Glutamatergic neuron (in vitro differentiated cells): ENCODE measurements at places on chromosomes 2 and 18. TPM values are rescaled to one million over a fixed set of nuclear protein-coding genes. Genes with fewer than 3 reads are reported as not detected.

GRCh38 chr2:218320704-218321336 lies 28.5 kb upstream of the TMBIM1 start:
- no peak overlapping the region for H3K27ac ChIP-seq
- H3K27me3 ChIP-seq: peaks cover 7% of the 10 kb centered on the region
- no peak overlapping the region for H3K4me3 ChIP-seq
- DNase-seq: no peak

DNA sequence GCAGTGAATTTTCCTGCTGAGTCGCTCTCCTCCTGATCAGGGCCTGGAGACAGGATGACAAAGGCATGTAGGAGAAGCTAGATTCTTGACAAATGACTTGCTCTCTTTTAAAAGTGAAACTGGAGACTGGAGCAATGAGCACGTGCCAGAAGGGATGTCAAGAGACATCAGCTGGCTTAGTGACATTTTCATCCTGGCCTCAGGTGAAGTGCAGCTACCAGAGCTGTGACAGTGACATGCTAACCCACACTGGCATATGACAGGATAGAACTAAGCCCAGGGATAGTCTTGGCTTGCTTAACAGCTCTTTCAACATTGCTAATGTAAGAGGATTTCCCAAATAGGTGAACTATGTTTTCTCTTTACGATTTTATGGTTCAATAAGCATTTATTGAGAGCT lies 757.5 kb upstream of the DDX18 start:
- DNase-seq: no peak
- peaks cover 5% of the 10 kb centered on the region for H3K27me3 ChIP-seq
- H3K36me3 ChIP-seq: no peaks in the 10 kb centered on the region
- no peak overlapping the region for H3K4me3 ChIP-seq
- no peak overlapping the region for H3K27ac ChIP-seq
- peaks cover 9% of the 10 kb centered on the region for H3K4me1 ChIP-seq

GRCh38 chr2:61247204-61247812 lies 85.3 kb downstream of the C2orf74 start:
- H3K36me3 ChIP-seq: no peaks in the 10 kb centered on the region
- H3K4me3 ChIP-seq: no peak overlapping the region
- DNase-seq: no peak
- H3K4me1 ChIP-seq: peaks cover 3% of the 10 kb centered on the region
- H3K27ac ChIP-seq: no peak overlapping the region

GRCh38 chr18:37536656-37537055 lies 28.9 kb downstream of the CELF4 start:
- H3K36me3 ChIP-seq: no peaks in the 10 kb centered on the region
- no peak overlapping the region for H3K4me3 ChIP-seq
- H3K27ac ChIP-seq: no peak overlapping the region
- DNase-seq: no peak

GRCh38 chr2:206832873-206833272 lies 67.5 kb downstream of the FASTKD2 start:
- no peak for DNase-seq
- H3K4me1 ChIP-seq: peaks cover 3% of the 10 kb centered on the region
- no peak overlapping the region for H3K4me3 ChIP-seq
- no peak overlapping the region for H3K27ac ChIP-seq

DYNAP gene
- total RNA-seq: not detected

- H3K27ac ChIP-seq: no peak overlapping the region
- H3K4me3 ChIP-seq: no peak overlapping the region
- DNase-seq: peak; percentile 40
- H3K27me3 ChIP-seq: no peaks in the 10 kb centered on the region
- H3K36me3 ChIP-seq: no peaks in the 10 kb centered on the region
Measured at GRCh38 chr2:175366815-175367214, 185.3 kb upstream of the ATP5MC3 start.

DSC3 gene
- total RNA-seq: 0.47 TPM

HRH4 gene
- not detected for total RNA-seq

- no peaks in the 10 kb centered on the region for H3K36me3 ChIP-seq
- H3K27ac ChIP-seq: no peak overlapping the region
- no peak overlapping the region for H3K4me3 ChIP-seq
- H3K27me3 ChIP-seq: peaks cover 5% of the 10 kb centered on the region
Measured at GRCh38 chr2:174586418-174587295, 10.9 kb downstream of the WIPF1 start.

DNA sequence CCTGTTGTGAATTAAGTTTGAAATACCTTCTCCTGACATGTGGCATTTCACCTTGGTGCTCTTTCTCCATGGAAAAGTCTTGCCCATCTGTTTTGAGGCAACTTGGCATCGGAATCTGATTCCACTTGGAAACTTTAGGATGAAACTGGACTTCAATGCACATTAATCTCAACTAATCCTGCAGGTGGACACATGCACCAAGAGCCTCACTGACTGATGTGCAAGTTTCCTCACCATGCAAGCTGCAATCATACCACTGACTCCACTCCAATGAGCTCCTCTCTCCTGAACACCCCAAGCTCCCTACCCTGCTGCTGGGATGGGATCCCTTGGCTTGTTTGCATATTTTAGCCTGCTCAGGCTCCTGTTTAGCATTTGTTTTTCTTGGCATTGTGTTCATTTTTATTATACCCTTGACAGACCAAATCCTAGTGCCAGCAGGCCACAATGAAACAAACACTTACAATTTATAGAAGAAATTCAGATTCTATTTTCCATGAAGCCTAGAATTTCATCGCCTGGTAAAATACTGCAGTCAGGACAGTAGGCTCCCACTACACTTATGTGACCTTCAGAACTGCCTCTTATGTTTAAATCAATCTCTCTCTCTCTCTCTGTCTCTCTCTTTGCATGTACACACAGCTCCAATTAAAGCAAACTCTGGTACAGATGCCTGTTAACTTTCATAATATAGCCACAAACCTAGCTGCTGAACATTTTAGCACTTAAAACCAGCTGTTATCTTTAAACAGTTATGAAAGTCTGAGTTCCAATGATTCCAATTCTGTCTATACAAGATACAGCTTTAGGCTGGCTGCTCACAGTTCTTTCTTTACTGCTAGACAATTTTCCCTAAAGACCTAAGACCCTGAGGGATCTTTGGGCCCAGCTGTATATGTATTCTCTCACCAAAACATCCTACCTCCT lies 141.5 kb downstream of the OSR1 start:
- H3K36me3 ChIP-seq: no peaks in the 10 kb centered on the region
- no peak overlapping the region for H3K4me3 ChIP-seq
- DNase-seq: no peak
- H3K27me3 ChIP-seq: peaks cover 3% of the 10 kb centered on the region

DNA sequence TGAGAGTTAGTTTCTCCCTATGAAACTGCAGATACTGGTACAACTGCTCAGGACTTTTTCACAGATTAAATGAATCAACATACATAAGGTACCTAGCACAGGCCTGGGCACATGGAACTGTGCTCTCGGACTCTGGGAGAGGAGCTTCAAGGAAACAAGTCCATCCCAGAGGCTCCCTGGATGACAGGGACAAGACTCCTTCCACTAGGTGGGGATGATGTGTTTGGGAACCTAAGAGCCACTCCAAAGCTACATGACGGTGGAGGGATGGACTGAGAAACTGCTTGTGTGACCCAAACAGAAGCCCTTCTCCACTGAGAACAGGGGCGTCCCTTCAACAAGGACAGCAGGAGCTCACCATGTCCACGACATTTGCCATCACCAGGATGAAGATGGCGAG lies 37.1 kb downstream of the CENPO start:
- peaks cover 13% of the 10 kb centered on the region for H3K27me3 ChIP-seq
- H3K27ac ChIP-seq: no peak overlapping the region
- peaks cover 4% of the 10 kb centered on the region for H3K36me3 ChIP-seq
- no peak for DNase-seq
- peaks cover 26% of the 10 kb centered on the region for H3K4me1 ChIP-seq
- H3K4me3 ChIP-seq: no peak overlapping the region

SRD5A2 gene
- not detected for total RNA-seq

ZAP70 gene
- total RNA-seq: 1.3 TPM

GRCh38 chr2:174977364-174977763 lies 27.8 kb downstream of the CHN1 start:
- no peaks in the 10 kb centered on the region for H3K36me3 ChIP-seq
- no peaks in the 10 kb centered on the region for H3K27me3 ChIP-seq
- no peak overlapping the region for H3K27ac ChIP-seq
- no peak overlapping the region for H3K4me3 ChIP-seq
- H3K4me1 ChIP-seq: peaks cover 4% of the 10 kb centered on the region
- no peak for DNase-seq

DNA sequence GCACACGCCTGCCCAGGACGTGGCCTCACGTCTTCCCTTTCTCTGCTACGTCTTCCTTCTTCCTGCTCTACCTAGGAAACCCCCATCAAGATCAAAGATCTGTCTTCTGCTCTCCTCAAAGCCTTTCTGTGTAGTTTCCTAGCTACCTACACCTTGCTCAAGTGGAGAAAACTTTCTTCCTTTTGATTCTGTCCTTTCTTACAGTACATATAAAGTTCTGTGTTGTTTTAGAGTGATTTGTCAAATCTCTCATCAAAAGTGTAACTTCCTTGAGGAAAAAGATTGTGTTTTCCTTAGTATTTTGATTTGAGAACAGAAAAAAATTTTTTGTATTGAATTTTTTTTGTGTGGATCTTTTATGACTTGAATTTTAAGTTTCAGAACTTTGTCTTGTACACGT lies 17.8 kb downstream of the SETBP1 start:
- peaks cover 2% of the 10 kb centered on the region for H3K27me3 ChIP-seq
- no peak for DNase-seq

GRCh38 chr2:64063454-64063853 lies 44.2 kb upstream of the VPS54 start:
- H3K4me1 ChIP-seq: no peaks in the 10 kb centered on the region
- no peak overlapping the region for H3K27ac ChIP-seq
- H3K4me3 ChIP-seq: no peak overlapping the region
- H3K36me3 ChIP-seq: no peaks in the 10 kb centered on the region

DNA sequence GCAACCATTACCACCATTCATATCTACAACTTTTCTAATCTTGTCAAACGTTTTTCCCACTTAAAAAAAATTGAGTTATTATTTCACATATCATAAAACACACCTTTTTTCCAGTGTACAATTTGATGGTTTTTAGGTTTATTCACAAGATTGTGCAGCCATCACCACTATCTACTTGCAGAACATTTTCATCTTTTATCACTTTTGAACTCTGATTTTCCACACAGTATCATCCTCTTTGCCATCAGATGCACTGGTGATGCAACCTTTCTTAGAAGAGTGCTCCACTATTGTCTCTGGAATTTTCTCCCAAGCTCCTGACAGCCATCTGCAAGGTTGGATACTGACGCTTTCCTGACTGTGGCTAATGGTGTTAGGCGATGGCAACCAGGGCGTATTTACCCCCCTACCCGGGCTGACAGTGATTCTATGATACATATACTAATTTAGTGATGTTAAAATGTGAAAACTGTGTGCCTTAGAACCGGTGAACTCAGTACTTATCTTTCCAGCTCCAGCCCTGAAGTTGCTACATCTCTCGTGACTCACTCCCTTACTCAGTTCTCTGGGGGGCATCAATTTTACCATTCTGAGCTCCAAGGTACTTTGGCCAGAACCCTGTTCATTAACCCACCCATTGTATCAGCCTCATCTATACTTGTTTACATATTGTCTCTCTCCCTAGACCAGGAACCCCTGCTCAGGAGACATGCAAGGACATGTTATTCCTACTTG lies 105.4 kb upstream of the SPRED2 start:
- peaks cover 3% of the 10 kb centered on the region for H3K27me3 ChIP-seq
- no peak for DNase-seq
- H3K4me1 ChIP-seq: peaks cover 9% of the 10 kb centered on the region
- no peak overlapping the region for H3K4me3 ChIP-seq
- H3K36me3 ChIP-seq: no peaks in the 10 kb centered on the region

ACSL3 gene
- 87.0 TPM for total RNA-seq

GRCh38 chr2:241108271-241109209 lies 6.5 kb upstream of the MTERF4 start:
- peaks cover 5% of the 10 kb centered on the region for H3K27me3 ChIP-seq
- no peak for DNase-seq
- H3K4me1 ChIP-seq: peaks cover 18% of the 10 kb centered on the region

DNA sequence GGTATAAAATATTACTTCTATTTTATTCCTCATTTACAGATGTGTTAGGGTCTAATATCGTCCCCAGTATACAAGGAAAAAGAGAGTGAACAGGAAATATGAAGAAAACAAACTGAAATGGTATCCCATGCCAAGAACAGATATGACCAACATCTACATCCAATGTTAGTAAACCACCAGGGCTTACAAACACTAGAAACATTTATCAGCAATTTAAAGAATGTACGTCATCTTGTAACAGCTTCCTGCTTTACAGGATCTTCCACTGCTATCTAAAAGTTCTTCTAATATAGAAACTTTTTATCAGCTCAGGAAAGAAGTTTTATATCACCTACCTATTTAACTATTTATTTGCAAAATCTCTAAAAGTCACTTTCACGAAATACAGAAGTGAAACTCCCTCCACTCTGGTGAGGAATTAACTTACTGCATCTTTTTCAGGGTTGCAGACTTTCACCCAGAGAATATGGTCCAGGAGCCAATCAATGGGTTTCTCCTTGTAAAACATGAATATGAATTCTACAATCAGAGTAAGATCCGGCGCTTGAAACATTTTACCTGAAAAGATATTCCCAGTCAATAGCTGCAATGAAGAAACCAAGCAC lies 35.2 kb downstream of the UNC50 start:
- no peak for DNase-seq
- no peaks in the 10 kb centered on the region for H3K36me3 ChIP-seq
- no peak overlapping the region for H3K27ac ChIP-seq
- no peaks in the 10 kb centered on the region for H3K27me3 ChIP-seq
- no peak overlapping the region for H3K4me3 ChIP-seq

DNA sequence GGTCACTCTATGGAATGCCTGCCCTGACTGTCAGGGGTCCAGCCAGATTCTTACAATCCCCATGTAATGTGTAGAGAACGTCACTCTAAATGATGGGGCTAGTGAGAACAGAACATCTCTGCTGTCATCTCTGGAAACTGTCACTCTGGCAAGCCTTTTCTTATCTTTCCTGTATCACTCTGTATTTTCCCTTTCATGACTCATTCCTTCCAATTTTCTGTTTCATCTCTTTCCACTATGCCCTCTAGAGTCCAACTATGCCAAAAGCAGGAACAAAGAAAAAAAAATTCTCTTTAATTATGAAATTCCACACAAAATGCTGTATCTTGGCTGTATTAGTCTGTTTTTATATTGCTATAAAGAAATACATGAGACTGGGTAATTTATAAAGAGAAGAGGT lies 608.8 kb downstream of the ADCYAP1 start:
- H3K4me1 ChIP-seq: no peaks in the 10 kb centered on the region
- H3K4me3 ChIP-seq: no peak overlapping the region
- DNase-seq: no peak
- H3K27me3 ChIP-seq: peaks cover 2% of the 10 kb centered on the region
- no peaks in the 10 kb centered on the region for H3K36me3 ChIP-seq
